ENCODE measurements at places on chromosomes 6 and 20.
A peak's percentile ranks its signal among the peaks of the same experiment; 100 is the strongest.

DNA sequence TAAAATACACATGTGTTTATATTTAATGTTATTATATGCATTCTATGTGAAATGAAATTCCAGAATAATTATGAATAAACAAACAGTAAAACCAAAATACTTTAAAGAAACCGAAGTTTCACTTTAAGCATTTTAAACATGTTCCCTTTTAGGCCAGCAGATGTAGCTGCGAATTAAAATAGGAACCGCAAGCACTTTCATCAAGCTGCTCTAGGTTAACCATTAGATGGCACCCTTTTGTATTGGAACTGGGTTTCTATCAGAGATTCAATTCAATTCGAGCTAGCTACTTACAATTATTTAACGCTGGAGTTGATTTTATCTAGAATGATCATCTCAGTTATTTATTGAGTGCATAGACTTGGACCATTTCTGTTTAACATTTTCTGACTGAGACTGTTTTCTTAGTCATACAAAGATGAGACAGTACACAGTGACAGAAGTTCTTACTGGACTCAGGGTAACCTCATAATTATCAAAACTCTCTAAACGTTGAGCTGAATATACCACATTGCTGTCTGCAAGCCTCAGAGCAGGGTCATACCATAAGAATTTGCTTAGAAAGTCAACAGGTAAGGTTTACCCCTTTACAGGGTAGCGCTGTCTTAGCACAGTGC lies 8.5 kb downstream of the TMEM242 start:
- DNase-seq: peak; percentile 18

GRCh38 chr6:165663377-165663735 lies 315 bp upstream of the PDE10A start:
- DNase-seq: no peak

- no peak for DNase-seq
These were observed 19.6 kb downstream of the MBOAT1 start for GRCh38 chr6:20192625-20193024.

DNA sequence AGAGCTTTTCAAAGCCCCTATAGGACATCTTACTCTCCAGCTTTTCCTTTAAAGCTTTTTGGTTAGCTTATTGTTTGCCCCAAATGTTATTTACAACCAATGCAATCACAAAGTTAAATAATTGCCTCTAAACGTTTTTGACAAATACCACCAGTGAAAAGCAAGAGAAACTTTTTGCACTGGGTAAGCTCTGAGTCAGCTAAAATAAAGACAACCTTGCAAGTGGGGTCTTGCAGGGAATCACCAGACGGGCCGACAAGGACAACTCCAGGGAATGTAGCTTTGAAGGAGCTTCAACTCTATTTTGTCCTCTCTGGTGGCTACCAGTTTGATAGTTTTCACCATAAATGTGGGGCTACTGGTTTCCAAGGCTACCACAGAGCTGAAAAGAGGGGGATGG lies 14.7 kb upstream of the PSMF1 start:
- no peak for DNase-seq

- DNase-seq: no peak
These were observed 159.8 kb upstream of the SUPT3H start for GRCh38 chr6:45537539-45537938.

DNA sequence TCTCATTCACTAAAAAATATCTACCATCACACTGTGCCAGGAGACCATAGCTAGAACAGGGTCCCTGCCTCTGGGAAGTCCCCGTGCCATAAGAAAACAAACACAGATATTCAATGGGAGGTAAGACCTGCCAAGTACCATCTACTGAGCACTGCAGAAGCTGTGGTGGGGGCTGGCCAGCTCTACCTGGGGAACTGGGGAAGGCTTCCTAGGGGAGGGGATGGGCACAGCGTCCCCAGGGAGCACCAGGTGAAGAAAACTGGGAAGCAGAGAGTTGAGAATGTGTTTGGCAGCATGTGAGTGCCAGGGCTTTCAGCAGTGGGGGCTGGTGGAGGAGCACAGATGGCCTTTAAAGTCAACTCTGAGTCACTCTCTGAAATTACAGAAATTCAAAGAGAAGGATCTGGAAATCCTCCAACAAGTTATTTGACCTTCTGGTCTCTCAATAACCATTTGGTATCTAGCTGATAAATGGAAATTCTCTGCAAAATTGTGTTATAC lies 85.2 kb downstream of the SHLD1 start:
- DNase-seq: no peak

- DNase-seq: peak; percentile 49
These were observed 32.2 kb downstream of the KIF25 start for GRCh38 chr6:168029459-168030217.

DNA sequence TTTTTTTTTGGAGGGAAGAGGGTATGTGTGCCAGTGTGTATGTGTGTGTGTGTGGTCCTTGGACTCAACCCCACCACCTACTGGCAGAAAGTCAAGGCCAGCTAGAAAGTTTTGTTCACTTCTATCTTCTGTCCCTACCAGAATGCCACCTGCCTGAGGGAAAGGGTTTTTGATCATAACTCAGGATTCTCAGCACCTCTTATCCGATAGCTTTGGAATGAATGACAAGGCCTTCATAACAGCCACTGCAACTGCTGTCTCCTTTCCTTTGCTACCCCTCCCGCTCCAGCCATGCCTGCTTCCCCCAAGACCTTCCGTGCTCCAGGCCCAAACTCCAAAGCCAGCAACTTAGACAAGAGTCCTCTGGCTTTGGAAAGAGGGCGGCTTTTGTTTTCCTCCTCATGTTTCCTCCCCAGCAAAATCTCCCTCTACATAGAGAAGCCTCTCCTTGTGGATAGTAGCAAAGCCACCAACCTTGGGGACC lies 18.7 kb downstream of the BTN3A1 start:
- DNase-seq: no peak

- DNase-seq: no peak
These were observed 315.7 kb downstream of the FOXA2 start for GRCh38 chr20:22268675-22269074.

- DNase-seq: no peak
These were observed 24.0 kb downstream of the DLGAP4 start for GRCh38 chr20:36330091-36330490.

DNA sequence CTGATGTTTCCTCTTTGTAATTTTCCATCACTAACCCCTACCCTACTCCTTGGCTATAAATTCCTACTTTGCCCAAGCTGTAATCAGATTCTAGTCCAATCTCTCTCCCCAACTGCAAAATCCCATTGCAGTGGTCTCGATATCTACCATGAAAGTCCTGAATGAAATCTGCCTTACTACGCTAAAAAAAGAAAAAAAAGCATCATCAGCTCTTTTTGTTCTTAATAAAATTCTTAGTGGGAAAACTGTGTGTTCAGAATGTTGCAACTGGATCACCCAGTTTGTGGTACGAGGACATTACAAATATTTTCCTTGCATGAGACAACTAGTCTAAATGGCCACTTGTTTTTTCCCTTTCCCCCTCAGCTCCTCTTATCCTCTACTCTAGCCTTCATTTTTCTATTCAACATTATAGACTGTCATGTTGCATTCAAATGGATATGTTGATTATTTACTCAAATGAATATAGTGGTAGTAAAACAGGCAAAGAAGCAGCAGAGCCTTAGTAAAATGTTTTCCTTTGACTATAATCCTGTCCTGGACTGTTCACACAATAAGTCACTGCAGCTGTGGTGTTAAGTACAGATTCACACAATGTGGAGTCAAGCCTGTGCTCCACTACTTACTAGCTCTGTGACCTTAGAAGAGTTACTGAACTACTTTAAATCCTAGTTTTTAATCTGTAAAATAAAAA lies 527.1 kb upstream of the MARCKS start:
- DNase-seq: no peak

DNA sequence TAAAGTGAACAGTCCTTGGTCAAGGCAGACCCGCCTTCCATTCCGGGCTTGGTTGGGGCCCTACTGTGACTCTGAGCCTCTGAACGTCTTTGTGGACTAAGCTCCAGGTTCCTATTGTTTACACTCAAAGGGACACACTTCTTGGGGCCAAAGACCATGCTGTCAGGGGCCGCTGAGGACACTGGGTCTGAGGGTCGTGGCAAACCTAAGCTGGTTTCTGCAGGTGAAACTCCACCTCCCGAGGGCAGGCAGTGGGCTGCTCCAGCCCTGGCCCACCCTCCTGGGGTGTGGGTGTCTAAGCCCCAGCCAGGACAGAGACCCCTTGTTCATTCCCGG lies 43.1 kb downstream of the DSTN start:
- DNase-seq: no peak

DNA sequence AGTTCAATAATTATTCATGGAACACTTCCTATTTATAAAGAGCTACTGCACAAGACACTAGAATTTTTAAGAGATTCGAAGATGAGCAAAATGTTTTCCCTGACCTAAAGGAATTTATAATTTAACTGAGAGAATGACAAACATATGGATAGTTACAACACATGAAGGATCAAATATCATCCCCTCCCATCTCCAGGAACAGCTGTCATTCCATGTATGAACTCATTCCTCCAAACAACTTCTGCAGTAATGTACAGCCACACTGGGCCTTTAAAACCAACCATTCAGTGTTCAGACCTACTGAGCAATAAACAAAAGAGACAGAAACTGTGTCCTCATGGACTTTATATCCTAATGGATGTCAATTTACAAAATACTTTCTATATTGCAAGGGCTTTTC lies 87.8 kb downstream of the KIF16B start:
- DNase-seq: no peak

GRCh38 chr20:40954521-40955165 lies 74.0 kb upstream of the TOP1 start:
- DNase-seq: no peak

- no peak for DNase-seq
These were observed 449 bp downstream of the PFDN6 start for GRCh38 chr6:33289784-33290315.

DNA sequence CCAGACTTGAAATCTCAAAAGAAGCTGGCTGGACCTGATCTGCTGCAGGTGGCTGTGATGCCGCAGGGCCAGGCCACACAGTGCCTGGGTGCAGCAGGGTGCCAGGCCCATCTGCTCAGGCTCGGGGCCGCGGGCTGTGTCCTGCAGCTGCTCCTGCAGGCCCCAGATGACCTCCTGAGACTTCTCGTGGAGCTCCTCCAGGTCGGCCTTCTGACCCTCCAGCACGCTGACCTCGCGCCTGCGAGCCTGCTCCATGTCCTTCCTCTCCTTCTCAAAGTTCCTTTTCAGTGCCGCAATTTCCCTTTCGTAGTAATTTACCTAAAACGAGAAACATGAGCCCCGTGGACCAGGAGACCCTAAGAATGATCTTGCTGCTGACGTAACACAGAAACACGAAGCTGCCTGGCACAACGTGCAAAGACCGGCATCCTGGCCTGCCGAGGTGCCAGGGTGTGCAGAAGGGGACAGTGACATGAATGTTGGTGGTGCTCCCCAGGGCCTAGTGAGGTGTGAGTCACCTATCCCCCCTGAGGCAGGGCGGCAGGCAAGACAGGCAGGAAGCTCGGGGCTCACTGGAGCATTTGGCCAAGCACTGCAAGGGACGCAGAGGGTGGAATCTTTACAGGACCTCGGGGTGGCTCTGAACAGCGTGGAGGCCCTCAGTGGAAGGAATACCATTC lies 71.6 kb downstream of the GINS1 start:
- no peak for DNase-seq

GRCh38 chr6:34310817-34311216 lies 62.0 kb upstream of the SMIM29 start:
- DNase-seq: no peak

GRCh38 chr20:41074441-41074840 lies 45.8 kb downstream of the TOP1 start:
- no peak for DNase-seq

DNA sequence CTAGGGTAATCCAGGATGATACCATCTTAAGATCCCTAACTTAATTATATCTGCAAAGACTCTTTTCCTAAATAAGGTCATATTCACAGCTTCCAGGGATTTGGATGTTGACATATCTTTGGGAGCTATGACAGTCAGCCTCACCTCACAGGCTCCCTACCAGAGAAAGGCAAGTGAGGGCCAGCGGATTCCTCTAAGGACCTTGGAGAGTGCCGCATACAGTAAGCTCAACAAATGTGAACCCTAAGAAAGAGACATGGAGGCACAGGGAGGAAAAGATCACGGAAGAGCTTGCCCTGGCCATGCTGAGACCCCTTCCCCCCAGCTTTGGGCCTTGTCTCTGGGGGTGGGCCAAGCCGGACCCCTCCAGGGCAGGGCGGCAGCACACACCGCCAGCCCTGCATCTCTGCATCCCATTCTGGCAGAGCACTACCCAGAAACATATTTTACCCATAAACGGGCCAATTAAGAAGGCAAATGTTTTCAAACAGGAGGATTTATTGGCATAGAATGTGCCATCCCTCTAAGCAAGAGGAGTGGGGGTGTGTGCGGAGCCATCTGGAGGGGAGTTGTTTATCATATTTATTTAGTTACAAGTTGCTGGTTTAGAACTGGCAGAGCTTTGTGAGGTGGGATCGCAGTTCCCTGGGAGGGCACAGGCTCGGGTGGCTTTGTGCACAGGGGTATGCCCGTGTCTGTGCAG lies 55.4 kb downstream of the CHMP4B start:
- no peak for DNase-seq

DNA sequence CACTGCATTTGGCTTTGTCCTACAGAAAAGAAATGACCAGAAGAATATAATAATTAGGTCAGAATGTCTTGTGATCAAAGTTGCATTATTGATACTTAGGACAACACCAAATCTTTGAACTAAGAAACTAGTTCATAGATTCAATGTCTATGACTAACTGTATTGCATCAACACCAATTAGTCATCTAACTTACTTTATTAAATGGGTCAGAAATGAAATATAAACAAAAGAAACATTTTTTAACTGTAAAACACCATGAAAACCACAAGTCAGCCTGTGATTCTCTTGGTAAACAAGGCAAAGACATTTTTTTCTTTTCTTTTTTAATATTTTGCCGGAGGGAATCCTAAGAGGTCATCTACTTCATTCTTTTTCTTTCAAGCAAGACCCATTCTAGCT lies 114.1 kb upstream of the HDDC2 start:
- DNase-seq: no peak

GRCh38 chr20:33771938-33772337 lies 39.2 kb upstream of the CHMP4B start:
- no peak for DNase-seq

GRCh38 chr6:83708970-83709747 lies at the start of gene SNAP91:
Gene SNAP91, minus strand, starts transcription at chr6:83709101. Its CDS starts 1,174 bp downstream, at chr6:83707927.
- DNase-seq: no peak

Measured in T47D (cell line).